ENCODE measurements at places on chromosomes 11 and 22. TPM values are rescaled to one million over a fixed set of nuclear protein-coding genes. Genes with fewer than 3 reads are reported as not detected.

- no peak for DNase-seq
Measured at GRCh38 chr11:10522921-10523320, 18.1 kb downstream of the RNF141 start.

The FAM181B gene
- 0.23 TPM for total RNA-seq

DNA sequence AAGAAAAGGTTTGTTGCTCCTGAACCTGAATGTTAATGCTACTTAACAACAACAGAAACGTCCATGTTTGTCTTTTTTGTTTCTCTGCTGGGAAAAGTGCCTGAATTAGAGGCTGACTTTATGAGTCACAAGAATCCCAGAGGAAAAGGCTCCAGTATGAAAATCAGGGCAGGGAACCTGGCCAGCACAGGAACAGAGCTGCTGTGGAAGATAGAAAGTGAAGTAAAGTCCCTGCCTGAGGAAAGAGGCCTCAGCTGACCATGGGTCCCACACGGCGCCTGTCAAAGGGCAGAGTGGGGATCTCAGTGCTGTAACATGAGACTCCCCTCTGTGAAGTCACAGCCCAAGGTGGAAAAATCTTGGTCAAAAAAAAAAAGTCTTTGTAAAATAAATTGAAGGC lies 632.3 kb upstream of the CCDC90B start:
- DNase-seq, result no peak

DNA sequence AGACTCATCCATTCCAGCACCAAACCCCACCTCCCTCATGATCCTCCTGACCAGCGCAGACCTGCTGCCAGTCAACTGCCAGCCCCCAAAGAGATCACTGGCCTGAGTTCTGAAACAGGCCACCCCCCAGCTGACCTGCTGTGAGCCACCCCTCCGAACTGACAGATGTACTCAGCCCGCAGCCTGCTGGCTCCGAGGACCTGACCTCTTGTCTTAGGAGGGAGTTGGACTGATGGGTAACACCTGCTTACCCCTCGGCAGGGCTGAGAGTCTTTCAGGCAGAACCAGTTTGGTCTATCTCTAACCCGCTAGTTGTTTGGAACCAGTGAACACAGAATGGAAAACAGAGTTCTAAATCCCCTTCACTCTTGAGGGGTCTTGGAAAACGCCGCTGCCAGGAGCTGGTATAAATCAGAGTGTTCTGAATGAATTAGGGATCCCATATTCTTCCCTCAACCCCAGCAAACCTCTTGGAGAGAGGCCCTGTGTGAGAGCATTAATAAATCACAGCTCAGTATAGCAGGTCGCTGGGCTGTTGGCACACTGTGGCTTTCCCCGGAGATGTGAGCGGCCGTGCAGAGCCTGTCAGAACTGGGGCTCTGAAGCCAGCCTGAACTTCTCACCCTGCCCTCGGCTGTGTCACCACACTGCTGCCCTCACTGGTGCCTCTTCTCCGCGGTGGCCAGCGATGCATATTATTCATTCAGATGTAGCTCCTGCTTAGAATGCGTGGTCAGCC lies 165.1 kb upstream of the NCAM1 start:
- DNase-seq, result no peak

- DNase-seq, result no peak
Measured at GRCh38 chr22:49489821-49490220, 337.9 kb downstream of the BRD1 start.

The SH3BP1 gene
- total RNA-seq, result 14.8 TPM

GRCh38 chr11:107494055-107494454 lies 36.4 kb upstream of the CWF19L2 start:
- no peak for DNase-seq

- no peak for DNase-seq
Measured at GRCh38 chr11:30810116-30810515, 224.0 kb upstream of the MPPED2 start.

GRCh38 chr11:131966667-131967066 lies 596.3 kb downstream of the NTM start:
- DNase-seq, result no peak

- no peak for DNase-seq
Measured at GRCh38 chr11:61994981-61995380, 27.5 kb upstream of the FTH1 start.

The SYT12 gene
- not detected for total RNA-seq

The DEFB131B gene
- not detected for total RNA-seq

- no peak for DNase-seq
Measured at GRCh38 chr11:29256580-29256979, 760.2 kb downstream of the KCNA4 start.

The ELMOD1 gene
- total RNA-seq, result 1.9 TPM

The KDM4E gene
- total RNA-seq, result not detected

The APOBEC3H gene
- total RNA-seq, result not detected

The SCUBE1 gene
- total RNA-seq, result 6.2 TPM

GRCh38 chr11:75365711-75366181 lies 14.3 kb upstream of the ARRB1 start:
- no peak for DNase-seq

The CDC45 gene
- 4.0 TPM for total RNA-seq

GRCh38 chr11:57477507-57478189 lies 17.3 kb downstream of the RTN4RL2 start:
- no peak for DNase-seq

GRCh38 chr11:27296497-27296896 lies 66.5 kb downstream of the CCDC34 start:
- DNase-seq, result peak; percentile 20

DNA sequence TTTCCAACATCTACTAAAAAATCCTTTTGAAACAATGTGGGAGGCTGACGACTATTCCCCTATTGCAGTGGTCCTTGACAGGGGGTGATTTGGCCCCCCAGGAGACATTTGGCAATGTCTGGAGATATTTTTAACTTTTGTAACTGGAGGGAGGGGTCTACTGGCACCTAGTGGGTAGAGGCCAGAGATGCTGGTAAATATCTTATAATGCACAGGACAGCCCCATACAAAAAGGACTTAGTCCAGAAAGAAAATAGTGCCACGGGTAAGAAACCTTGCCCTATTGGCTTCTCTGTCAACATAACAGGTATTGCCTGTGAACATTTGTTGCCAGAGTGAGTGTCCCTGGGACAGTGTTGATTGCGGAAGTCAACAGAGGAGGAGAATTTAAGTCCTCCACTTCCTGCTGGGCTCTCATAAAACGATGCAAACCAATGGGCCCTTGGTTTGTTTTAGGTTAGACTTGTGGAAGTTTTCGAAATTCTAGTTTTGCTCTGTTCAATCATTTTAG lies 101.6 kb downstream of the MAML2 start:
- DNase-seq, result no peak

The MYBPC3 gene
- total RNA-seq, result 1.1 TPM

- DNase-seq, result no peak
Measured at GRCh38 chr11:126943316-126943715, 57.3 kb downstream of the KIRREL3 start.

DNA sequence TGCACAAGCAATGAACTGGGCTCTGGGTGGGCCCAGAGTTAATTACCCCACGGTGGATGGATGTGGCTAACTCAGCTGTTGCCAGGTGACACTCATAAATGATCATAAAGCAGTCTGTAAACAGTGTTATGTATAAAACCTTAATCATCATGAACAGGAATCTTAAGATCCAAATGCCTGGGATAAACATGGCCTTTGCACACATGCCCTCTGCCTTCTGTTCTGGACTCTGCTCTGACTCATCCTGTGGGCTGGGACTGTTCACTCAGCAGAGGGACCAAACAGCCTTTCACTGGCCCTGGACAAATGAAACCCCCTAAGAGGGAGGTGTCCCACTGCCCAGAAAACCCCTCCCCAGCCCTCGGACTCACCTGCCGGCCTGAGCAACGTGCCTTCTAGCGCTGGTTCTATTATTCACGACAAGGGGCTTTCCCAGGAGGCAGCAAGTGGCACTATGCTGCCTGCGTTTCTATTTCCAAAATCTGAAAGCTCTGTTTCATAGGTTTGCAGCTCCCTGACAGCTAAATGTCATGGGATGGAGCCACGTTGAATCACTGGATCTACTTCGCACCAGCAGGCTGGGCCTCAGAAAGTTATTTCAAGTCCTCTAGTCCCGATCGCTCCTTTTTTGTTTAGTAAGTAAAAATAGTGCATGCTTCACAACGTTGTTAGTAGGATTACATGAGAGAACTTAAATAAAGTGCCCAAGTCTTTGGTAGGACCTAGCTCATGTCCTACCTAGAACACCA lies 53.0 kb downstream of the LARGE1 start:
- DNase-seq, result no peak

The PGA5 gene
- total RNA-seq, result 0.55 TPM

The ANGPTL5 gene
- 0.40 TPM for total RNA-seq

DNA sequence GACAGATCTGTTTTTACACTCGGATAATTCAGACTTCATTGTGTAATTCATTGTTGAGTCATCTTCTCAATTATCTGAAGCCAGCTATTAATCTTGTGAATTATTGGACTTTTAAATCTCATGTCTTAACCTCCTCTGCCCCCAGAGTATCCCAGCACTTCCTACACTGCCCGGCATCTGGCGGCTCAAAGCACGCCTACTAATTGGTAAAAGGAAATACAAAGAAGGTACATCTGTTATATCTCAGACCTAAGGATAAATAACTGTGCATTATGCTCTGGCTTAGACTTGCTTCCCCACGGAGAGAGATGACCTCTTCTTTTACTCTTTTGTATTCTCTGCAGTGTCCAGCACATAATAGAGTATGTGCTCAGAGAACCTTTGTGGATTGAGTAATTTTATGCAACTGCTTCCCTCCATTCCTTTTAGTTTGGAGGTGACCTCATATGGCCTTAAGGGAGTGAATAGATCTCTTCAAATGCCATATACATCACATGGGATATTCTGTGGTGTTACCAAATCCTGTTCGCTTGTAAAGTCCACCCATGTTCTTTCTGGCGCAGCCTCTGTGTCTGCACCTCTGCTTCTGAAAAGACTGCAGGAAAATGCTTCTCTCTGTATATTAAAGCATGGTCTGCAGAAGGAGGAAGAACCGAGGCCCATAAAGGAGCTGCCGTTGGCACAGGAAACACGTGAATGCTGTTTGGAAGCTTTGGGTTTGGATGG lies 125.6 kb upstream of the SORL1-AS1 start:
- DNase-seq, result no peak

DNA sequence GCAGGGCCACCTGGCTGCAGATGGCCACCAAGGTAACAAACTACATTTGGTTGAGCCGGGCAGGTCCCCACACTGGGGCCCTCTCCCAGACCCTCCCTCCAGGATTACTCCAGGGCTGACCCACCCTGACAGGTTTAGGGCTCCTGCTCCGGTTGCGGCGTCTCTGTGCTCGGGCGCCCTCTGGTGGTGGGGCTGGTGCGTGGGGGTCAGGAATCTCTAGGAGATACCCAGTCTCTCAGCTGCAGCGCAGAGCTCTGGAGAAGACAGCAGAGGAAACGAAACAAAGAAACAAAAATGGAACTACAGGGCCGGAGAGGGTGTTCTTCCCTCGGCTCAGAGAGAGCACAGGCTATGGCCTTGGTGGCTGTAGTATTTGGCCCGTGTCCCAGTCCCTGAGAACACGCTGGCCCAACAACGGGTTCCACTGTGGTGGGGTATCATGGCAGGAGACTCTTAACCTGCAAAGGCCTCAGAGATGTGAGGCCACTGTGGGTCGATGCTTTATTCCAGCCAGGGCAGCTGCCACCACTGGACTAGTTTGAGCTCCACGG lies 2.4 kb downstream of the C11orf96 start:
- peak; percentile 66 for DNase-seq

DNA sequence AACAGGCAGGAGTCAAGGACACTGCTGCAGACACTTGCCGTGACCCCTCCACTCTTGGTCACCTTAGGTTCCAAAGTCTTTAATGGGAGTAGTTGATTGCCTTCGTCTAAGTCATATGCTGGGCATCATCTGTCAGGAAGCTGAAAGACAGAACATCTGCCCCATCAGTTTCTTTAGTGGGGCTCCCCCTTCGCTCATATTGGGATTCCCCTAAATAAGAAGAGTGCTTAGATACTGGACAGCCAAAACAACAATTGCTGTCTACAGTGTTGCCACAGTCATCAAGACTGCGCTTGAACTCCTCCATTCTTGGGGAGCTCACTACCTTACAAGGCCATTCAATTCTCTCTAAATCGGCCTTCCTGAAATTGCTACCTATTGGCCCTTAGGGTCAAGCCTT lies 58.5 kb downstream of the UBASH3B start:
- no peak for DNase-seq

The MEI1 gene
- total RNA-seq, result 7.6 TPM

DNA sequence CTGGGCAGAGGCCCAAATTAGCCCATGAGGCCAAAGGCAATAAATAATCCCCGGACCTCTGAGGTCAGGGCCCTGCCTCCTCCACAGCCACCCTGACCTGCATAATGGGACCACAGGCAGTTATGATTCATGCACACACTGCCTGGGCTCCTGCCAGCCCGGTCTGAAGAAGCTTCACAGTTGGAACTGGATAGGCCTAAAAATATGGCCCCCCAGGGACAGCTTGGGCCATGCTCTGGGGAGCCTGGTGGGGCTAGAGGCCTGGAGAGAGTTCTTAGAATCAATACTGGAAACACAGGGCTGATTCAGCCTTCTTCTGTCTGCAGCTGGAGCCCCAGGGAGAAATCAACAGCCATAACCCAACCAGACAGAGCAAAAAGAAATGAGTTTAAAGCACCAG lies 112.8 kb upstream of the CADM1 start:
- no peak for DNase-seq

DNA sequence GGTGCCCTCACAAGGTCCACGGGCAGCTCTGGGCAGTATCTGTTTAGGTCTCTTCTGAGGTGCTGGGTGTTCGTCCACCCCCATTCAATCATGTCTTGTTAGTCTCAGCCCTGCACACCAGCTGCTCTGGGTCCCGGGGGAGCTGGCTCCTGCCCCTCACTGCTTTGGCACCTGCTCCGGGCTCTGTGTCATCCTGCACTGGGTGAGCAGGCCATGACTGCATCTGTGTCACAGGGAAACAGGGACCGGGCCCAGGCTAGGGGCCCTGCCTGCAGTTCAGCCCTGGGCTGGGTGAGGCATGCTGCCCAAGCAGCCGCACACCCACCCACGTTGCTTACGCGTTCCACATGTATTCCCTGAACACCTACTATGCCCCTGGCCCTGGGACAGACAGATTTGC lies 43.9 kb downstream of the ELFN2 start:
- no peak for DNase-seq

The DCPS gene
- 20.4 TPM for total RNA-seq

DNA sequence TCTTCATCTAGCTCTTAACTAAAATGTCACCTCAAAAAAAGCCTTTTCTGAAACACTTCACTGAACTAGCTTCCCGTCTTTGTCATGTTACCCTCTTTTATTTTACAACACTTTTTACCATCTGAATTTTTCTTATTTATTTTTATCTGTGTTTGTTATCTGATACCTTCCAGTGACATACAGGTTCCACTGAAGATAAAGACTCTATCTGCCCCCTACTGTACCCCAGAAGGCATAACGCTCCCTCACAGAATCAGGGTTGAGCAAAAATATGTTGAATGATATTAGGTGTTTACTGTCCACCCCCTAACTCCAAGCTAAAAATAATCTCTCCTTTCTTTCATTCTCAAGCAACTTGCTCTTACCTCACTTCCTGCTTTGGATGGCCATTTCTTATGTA lies 654.2 kb downstream of the NELL1 start:
- DNase-seq, result no peak

GRCh38 chr11:15213471-15214231 lies 98.9 kb downstream of the INSC start:
- no peak for DNase-seq

The NRGN gene
- total RNA-seq, result 117 TPM

GRCh38 chr11:27464289-27464696 lies 8.3 kb downstream of the LGR4 start:
- DNase-seq, result no peak

GRCh38 chr11:45384711-45385241 lies 98.6 kb upstream of the SYT13 start:
- DNase-seq, result no peak

- DNase-seq, result peak; percentile 49
Measured at GRCh38 chr22:27100789-27101188, 443.4 kb downstream of the MIAT start.

GRCh38 chr11:106072804-106073203 lies 4.3 kb downstream of the KBTBD3 start:
- no peak for DNase-seq

The PAMR1 gene
- 15.2 TPM for total RNA-seq

All from lung (tissue), 17 donors.